ENCODE measurements at places on chromosomes 6 and 20.

DNA sequence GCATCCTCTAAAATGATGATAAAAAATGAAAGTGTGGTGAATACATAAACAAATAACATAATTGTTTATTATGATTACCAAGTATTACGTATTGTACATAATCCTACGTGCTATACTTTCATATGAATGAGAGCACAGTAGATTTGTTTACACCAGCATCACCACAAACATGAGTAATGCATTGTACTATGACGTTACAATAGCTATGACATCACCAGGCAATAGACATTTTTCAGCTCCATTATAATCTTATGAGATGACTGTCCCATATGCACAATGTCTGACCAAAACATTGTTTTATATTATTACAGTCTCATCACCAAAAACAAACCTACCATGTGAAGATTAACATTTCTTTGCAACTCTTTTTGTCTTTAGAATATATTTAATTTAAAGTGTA, 225.7 kb upstream of the TENT5A start:
- peak; percentile 30 for DNase-seq

GRCh38 chr6:16494793-16495192, 256.4 kb downstream of the GMPR start:
- no peak for DNase-seq

- peak; percentile 16 for DNase-seq
Observed at GRCh38 chr6:145562771-145563615, 172.3 kb downstream of the EPM2A start.

DNA sequence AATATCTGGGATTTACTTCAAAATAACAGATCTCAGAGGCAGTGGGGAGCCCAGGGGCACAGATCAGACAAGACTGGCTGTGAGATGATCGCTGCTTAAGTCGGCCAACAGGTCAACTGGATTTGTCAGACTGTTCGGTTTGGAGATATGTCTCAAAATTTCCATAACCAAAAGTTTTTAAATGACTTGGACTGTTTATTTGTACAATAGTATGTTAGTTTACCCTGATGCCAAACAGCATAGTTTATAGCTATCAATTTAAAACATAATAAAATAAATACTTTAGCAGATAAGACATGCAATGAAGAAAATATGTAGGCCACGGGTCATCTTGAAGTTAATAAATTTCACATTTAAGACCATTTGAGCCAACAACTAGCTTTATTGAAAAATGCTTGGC, 126.7 kb downstream of the IRF4 start:
- no peak for DNase-seq

DNA sequence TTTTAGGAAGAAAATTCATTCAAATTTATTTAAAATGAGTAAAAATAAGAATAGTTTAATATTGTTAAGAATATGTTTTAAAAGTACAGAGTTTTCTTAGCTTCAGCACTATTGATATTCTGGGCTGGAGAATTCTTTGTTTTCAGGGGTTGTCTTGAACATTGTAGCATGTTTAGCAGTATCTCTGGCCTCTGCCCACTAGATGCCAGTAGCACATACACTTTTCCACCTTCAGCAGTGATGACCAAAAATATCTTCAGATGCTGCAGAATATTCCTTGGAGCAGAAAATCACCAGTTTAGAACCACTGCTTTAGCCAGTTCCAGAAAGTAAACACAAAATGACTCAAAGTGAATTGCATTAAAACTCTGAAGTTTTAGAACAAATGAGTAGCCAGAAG, 19.4 kb upstream of the SDHAF4 start:
- peak; percentile 49 for DNase-seq

- DNase-seq = no peak
Observed at GRCh38 chr6:168373389-168373788, 53.8 kb upstream of the DACT2 start.

- peak; percentile 92 for DNase-seq
Observed at GRCh38 chr20:38855356-38855755, 49.9 kb downstream of the PPP1R16B start.

- peak; percentile 92 for DNase-seq
Observed at GRCh38 chr20:37327748-37328147, 18.2 kb upstream of the SRC start.

GRCh38 chr20:46735436-46735835, 26.0 kb downstream of the SLC2A10 start:
- DNase-seq = no peak

GRCh38 chr6:157020398-157020797, 243.2 kb downstream of the ARID1B start:
- peak; percentile 78 for DNase-seq

GRCh38 chr20:24994470-24995368, 2.2 kb upstream of the APMAP start:
- peak; percentile 79 for DNase-seq

DNA sequence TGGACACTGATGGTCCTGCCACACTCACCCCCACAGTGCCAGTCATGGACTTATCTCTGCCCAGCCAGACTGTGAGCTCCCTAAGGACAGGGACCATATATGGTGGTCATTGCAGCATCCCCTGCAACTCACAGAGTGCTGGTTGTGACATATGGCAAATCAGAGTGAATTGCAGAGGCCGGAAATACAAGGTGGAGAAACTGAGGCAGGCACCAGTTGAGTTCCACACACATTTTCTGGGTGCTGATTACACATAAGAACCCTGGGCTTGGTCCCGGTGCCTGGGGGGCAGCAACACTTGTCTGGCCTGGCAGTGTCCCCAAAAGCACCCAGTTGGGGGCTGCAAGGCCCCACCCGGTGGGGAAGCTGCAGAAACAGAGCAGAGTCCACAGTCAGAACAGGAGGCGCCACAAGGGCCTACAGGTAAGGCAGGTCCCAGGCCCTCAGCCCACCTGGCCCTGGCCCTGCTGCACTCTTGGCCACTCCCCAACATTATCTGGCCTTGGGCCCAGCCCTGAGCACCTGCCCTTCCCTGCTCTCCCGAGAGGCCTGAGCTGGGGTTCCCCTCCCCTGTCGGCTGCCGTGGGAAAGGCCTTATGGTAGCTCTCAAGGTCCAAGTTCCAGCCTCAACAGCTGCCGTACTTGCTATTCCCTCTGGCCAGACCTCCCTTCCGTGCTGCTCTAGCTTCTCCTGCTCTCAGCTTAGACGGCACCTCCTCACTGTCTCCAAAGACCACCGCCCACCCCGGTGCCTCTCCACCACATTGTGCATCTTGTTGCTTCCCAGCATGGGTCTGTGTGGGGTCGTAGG, 140.8 kb upstream of the PTPN1 start:
- DNase-seq = no peak

DNA sequence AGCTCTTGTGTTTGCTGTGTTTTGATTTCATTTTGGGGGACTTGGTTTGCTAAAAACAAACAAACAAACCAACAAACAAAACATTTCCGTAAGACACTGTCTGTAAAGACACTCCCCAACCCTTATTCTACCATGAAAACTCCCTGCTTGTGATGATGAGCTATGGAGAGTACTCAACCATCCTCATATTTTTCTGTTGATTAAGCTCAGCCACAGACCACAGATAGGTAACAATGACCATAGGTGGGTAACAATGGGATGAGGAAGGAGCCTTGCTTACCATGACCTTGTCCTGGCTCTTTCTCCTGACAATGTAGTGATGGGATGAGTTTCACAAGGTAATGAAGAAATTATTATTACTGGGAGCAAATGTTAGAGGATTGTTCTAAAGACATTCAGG, 11.4 kb upstream of the FAM83B start:
- no peak for DNase-seq

DNA sequence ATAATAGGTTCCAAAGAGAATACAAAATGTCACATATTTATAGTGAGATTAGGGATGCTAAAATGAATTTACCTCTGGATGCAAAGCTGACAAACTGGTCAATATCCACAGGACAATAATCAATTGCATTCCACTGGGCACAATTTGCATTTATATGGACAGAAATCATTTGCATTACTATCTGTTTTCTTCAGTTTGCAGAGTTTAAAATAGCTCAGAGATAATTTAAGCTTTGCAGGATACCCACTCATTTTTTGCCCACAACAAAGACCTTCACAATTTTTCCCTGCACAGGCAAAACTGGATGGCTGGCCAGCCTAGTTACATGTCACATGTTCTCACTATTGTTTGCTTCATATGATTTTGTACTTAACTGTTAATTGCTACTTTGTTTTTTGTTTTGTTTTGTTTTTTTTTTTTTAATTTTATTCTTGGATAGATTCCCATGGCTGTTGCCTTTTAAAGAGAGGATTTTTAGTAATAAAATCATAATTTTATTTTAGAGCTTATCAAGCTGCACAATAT, 483.5 kb downstream of the UTRN start:
- no peak for DNase-seq

GRCh38 chr20:17828598-17829144, 128.9 kb downstream of the BANF2 start:
- no peak for DNase-seq

DNA sequence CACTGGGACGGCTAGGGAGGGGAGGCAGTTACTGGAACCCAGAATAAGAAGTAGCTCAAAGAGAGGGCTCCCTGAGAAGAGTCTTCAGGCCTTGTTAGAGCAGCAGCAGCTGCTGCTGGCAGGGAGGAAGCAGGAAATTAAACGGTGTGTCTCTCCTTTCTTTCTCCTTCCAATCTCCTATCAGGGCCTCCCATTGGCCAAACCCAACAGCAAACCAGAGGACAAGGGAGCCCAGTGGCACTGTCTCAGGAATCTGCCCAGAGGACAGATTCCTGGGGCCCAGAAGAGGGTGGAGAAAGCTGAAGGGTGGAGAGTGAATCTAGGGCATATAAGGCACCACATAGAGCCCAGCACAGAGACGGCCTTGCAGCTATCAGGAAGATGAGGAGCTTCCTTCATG, 10.2 kb downstream of the BTN3A1 start:
- DNase-seq = no peak

- no peak for DNase-seq
Observed at GRCh38 chr6:68333442-68333841, 301.6 kb upstream of the ADGRB3 start.

DNA sequence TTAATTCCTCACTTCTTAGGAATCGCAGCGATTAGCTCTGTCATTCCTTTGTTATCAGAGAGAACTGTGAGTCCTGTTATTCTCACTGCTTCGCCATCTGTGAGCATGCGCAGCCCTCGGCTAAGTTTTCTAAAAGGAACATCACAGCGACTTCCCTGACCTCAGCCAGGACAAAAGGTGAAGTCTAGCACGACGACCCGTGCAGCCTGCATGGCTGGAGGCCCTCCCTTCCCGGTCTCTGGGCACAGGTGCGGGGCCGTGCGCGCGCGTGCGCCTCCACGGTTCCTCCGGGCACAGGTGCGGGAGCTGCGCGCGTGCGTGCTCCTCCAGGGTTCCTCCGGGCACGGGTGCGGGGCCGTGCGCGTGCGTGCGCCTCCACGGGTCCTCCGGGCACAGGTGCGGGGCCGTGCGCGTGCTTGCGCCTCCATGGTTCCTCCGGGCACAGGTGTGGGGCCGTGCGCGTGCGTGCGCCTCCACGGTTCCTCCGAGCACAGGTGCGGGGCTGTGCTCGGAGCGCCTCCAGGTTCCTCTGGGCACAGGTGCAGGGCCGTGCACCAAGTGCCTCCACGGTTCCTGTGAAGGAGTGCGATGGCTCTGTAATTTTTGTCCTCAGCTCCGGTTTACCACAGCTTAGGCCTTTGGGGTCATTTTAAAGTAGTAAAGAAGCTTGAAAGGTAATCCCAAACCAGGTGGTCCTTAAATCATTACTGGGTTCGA, 212.3 kb downstream of the ERMARD start:
- no peak for DNase-seq

GRCh38 chr20:1371202-1371782, 21.6 kb downstream of the FKBP1A start:
- DNase-seq = peak; percentile 31

DNA sequence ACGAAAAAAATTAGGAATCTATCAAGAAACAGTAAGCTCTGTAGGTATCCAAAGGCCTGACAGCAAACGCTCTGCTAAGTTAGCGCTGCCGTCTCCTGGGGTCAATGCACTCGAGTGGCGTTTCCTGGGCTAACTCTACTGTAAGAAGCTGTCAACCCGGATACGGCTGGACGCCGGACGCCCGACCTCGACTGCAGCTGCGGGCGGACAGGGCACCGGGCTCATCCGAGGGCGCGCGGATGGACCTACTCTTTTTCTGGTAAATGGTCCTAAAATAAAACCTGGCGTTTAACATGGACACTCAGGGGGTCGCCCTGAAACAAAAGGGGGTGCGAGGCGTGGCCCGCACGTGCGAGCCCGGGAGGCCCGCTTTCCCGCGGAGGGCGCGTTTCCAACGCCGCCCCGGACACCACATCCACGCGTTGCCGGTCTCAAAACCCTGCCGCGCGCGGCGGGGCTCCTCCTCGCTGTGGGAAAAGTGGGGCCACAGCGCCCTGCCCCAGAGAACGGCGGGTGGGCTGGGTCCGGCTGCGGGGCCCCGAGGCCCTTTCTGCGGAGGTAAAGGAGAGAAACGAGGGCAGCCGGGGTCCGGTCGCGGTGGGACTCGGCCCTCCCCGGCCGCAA, 537 bp downstream of the TCP1 start:
- DNase-seq = peak; percentile 71

DNA sequence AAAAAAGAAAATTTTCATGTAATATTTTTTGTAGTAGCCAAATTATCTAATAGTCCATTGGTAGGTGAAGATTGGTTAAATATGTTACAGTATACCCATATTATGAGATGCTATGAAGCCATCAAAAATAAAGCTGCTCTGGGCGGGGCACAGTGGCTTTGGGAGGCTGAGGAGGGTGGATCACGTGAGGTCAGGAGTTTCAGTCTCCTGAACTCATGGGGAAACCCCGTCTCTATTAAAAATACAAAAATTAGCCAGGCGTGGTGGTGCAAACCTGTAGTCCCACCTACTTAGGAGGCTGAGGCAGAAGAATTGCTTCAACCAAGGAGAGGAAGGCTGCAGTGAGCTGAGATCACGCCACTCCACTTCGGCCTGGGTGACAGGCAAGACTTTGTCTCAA, 360.5 kb downstream of the KIF16B start:
- no peak for DNase-seq

- peak; percentile 94 for DNase-seq
Observed at GRCh38 chr6:44667226-44667625, 279.7 kb downstream of the CDC5L start.

- peak; percentile 96 for DNase-seq
Observed at GRCh38 chr6:43972913-43973300, 154.3 kb downstream of the MRPL14 start.

DNA sequence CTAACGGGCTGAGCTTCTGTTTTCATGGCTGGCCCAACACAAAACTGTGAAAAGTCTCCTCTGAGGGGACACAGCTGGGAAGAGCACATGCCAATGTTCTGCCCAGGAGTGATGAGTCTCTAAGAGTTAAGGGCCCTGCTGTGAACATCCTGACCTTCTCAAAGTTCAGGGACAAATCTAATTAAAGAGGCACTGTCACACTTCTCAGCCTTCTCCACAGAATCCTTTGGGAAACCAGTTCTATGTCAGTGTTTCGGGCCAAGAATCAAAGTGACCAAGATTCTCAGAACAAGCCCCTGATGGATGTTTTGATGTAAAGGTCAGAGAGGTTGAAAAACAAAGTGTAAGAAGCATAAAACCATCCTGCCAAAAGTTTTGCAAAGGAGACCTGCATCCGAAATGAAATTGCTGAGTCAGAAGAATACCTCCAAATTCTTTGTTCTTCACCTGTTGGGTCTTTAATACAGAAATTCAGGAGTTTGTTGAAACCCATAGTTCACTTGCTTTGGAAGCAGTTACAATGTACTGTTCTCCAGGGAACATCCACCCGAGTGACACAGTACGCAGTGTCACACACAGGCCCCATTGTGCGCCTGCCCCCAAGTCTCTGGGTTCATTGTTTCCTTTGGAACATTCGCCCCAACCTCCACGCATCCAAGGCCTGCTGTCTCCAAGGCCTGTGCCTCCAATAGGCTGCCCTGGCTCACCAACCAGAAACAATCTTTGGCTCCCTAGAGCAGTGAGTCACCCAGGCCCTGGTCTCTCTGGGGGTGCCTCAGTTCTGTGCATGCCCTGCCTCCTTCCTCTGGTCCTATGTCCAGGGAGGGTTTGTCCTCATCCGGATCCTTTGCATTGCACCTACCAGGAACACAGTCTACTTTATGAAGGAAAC, 65.5 kb upstream of the QKI start:
- peak; percentile 10 for DNase-seq

All from GM23248 (cell line).